ENCODE measurements at places on chromosomes 1 and 21. TPM values are rescaled to one million over a fixed set of nuclear protein-coding genes. Genes with fewer than 3 reads are reported as not detected.

The CALML6 gene
- 0.96 TPM for total RNA-seq

The ARHGEF10L gene
- 12.4 TPM for total RNA-seq

The ITPKB gene
- 1.6 TPM for total RNA-seq

The PLPPR4 gene
- 0.47 TPM for total RNA-seq

The EVA1C gene
- 11.7 TPM for total RNA-seq

The TNFAIP8L2 gene
- not detected for total RNA-seq

The FAAH gene
- total RNA-seq: 0.20 TPM

The S100A3 gene
- total RNA-seq: 5.9 TPM

The OR2L13 gene
- not detected for total RNA-seq

The MAB21L3 gene
- 0.24 TPM for total RNA-seq

The SLC1A7 gene
- total RNA-seq: 0.09 TPM

The S100A5 gene
- 0.53 TPM for total RNA-seq

The TRIM17 gene
- total RNA-seq: not detected

The BATF3 gene
- 1.4 TPM for total RNA-seq

The PNRC2 gene
- 61.5 TPM for total RNA-seq

The TMPRSS15 gene
- total RNA-seq: not detected

The HCRTR1 gene
- not detected for total RNA-seq

The VANGL1 gene
- total RNA-seq: 18.3 TPM

The ASPM gene
- 17.9 TPM for total RNA-seq

The UCK2 gene
- 60.0 TPM for total RNA-seq

The HOOK1 gene
- total RNA-seq: not detected

The SPRR2G gene
- not detected for total RNA-seq

The SLC25A34 gene
- 0.79 TPM for total RNA-seq

The POLR3GL gene
- total RNA-seq: 25.1 TPM

The LCE1A gene
- not detected for total RNA-seq

The IL20 gene
- not detected for total RNA-seq

The LCE1D gene
- not detected for total RNA-seq

The FCRL5 gene
- total RNA-seq: not detected
